H9 (cell line): ENCODE measurements at places on chromosomes 11 and 22. TPM values are rescaled to one million over a fixed set of nuclear protein-coding genes. Genes with fewer than 3 reads are reported as not detected.

RSF1 gene
- total RNA-seq: 69.6 and 82.6 TPM in 2 replicates

DNA sequence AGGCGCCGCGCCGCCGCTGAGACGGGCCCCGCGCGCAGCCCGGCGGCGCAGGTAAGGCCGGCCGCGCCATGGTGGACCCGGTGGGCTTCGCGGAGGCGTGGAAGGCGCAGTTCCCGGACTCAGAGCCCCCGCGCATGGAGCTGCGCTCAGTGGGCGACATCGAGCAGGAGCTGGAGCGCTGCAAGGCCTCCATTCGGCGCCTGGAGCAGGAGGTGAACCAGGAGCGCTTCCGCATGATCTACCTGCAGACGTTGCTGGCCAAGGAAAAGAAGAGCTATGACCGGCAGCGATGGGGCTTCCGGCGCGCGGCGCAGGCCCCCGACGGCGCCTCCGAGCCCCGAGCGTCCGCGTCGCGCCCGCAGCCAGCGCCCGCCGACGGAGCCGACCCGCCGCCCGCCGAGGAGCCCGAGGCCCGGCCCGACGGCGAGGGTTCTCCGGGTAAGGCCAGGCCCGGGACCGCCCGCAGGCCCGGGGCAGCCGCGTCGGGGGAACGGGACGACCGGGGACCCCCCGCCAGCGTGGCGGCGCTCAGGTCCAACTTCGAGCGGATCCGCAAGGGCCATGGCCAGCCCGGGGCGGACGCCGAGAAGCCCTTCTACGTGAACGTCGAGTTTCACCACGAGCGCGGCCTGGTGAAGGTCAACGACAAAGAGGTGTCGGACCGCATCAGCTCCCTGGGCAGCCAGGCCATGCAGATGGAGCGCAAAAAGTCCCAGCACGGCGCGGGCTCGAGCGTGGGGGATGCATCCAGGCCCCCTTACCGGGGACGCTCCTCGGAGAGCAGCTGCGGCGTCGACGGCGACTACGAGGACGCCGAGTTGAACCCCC is 798 bp downstream of the BCR start:
- no peak for DNase-seq

DNA sequence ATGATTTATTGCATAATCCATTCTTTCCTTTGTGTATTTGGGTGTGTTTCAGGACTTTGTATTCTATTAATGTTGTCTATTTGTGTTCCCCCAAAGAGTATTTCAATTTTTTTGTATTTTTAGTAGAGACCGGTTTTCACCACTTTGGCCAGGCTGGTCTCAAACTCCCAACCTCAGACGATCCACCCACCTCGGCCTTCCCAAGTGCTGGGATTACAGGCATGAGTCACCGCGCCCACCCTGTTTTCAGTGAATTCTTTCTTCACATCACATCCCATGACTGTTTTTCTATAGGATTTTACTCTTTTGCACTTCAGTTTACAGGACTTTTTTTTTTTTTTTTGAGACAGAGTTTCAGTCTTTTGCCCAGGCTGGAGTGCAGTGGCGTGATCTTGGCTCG is 46.3 kb downstream of the RBX1 start:
- no peak for DNase-seq

GRCh38 chr11:23010790-23011335 is 150.6 kb upstream of the CCDC179 start:
- no peak for DNase-seq

DNA sequence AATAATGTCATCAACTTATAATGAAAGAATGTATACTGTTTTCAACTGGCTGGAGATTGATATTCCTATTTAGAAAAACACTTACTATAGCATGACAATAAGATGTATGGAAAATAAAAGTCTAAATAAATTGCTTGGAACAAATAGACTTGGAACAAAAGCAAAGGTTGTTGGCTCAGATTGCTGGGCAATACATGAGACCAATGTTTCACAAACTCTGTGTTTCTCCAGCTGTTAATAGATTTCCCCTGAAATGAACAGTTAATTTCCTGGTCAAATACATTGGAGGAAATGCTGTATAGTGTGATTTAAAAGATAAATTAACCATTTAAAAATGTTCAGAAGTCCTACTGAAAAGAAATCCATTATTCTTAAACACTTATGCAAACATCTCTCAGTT is 40.1 kb upstream of the CTSC start:
- no peak for DNase-seq

POU2AF3 gene
- total RNA-seq: 0.52 and 0.64 TPM in 2 replicates
